ENCODE measurements at places on chromosomes 7 and 10.

DNA sequence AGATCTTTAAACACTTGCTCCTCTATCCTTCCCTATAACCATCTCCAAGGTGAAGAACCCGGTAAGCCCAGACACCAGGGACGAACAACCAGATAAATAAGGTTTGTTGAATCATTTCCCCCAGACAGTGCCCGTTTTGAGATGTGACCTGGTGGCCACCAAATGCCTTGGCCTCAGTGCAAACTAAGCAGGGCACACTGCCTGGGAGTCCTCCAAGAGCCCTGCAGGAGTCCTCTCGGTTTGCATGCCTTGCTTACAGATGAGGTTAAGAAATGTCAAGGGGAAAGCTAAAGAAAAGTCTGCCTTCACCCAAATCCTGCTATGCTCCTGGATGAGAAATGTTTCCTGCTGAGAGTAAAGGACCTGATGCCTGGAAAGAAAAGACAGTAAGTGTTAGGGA, 31.6 kb downstream of the SLIT1 start:
- no peak for DNase-seq

DNA sequence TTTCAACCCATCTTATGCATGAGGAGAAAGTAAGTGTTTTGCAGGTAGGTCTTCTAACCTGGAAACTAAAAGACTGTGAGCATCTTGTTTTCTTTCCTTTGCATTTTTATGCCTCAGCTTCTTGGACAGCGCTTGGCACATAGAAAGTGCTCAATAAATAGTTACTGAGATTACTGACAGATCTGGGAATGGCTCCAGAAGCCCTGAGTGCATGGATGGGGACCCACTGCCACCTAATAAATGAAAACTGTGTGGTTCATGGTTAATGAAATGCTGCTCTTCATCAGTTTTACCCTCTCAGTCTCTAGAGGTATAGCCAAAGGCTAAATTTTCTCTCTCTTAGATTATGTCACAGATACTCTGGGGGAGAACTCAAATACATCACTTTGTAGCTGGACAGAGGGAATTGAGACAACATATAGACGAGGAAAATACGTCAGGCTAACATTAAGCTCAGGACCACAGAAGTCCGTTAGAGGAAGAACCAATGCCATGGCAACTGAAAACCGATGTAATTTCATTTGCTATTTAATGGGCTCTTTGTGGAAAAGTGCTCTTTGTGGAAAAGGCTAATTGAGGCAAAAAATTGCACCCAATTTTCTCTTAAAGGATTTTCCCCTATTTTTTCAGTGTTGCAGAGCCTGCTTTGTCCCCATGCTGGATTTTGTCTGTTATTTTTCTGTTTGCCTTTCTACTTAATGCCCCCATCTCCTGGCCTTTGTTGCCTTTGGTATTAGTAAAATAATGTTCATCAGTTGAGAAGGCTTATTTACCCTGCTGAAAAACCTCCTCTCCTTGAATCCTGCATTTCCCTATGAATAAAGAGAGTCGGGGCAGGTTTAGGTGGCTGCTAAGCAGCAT, 17.8 kb downstream of the ASB4 start:
- DNase-seq = no peak

GRCh38 chr7:142562688-142563087, 186.6 kb upstream of the PRSS1 start:
- no peak for DNase-seq

- no peak for DNase-seq
Observed at GRCh38 chr7:151853896-151854719, 22.8 kb downstream of the PRKAG2 start.

DNA sequence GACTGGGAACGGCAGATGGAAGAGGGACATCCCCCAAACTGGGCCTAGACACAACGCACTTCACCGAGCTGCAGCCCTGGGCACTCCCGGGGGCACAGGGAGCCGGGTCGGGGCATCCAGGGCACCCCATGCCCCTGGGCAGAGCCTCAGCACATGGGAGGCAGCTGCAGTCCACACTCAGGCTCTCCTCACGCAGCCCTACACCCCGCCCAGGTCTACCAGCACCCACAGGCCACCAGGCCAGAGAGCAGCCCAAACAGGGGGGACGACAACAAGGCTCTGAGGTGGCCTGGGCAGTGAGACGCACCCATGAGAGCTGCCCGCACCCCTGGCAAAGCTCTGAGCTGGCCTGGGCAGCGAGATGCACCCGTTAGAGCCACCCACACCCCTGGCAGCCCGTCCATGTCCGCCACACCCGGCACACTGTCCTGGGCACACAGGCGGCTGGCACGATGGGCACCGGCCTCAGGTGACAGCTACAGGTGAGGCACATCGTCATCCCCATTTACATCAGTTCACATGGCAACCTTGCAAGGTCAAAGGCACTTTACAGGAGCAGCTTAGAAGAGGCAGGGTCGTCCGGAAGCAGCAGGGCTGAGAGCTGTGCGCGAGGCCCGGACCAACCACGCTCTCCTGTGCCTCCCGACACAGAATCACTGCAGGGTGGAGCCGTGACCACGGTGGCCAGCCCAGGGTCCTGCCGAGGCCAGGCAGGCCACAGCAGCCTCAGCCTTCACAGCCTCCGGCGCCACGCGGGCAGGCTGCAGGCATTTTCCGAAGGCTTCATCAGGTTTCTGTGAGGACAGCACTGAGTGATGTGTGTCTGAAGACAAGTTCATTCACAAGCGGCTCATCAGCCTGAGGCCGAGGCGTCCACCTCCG, 228.6 kb downstream of the MAD1L1 start:
- no peak for DNase-seq

DNA sequence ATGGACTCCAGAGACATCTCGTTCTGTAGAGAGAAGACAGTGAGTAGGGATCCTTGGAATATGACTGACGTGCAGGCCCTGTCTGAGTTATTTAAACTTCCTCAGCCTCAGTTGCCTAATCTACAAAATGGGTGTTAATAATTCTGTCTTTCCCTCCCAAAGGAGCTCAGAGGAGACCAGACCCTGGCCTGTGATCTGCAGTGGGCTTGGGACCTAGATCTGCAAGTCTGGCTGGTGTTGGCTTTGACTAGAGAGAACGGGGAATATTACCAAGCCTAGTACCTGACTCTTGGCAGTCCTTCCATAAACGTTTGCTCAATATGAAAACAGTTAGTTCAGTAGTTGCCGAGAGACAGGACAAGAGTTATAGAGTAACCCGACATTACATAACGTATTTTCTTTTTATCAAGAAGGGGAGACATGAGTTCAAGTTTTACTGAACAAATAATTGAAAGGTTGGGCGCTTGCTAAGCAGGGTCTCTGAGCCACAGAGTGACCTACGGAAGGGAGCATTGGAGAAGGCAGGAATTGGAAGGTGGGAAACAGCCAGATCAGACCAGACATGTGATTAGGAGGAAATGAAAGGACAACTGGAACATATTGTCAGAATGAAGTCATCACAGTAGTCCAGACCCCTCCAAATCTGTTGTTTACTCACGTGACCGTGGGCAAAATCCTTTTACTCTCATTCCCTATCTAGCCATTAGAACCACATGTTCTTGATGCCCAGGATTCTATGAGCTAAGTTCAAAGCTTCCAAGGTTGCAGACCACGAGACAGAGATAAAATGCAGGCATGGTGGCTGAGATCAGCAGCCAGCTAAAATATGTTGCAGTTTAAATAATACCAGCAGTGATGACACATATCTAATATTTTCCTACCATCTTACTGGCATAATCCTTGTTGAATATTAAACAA, 10.9 kb upstream of the CYP3A4 start:
- no peak for DNase-seq

GRCh38 chr10:58275908-58276307, 6.9 kb downstream of the CISD1 start:
- DNase-seq = no peak

- no peak for DNase-seq
Observed at GRCh38 chr10:49050906-49051305, 64.4 kb downstream of the VSTM4 start.

DNA sequence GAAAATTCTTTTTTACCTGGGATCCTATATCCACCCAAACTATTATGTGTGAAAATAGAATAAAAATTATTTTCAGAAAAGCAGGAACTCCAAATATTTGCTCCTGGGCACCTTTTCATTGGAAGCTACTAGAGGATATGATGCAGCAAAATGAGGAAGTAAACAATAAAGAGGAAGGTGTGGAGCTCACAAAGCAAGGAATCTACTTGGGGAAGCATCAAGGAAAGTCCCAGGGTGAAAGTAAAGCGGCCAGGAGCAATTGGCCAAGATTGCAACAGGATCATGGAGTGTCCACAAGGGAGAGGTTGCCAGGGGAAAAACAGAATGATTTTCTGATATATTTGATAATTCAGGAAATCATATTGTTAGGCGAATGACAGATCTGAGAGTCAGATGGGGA, 80.8 kb downstream of the CARD11 start:
- no peak for DNase-seq

DNA sequence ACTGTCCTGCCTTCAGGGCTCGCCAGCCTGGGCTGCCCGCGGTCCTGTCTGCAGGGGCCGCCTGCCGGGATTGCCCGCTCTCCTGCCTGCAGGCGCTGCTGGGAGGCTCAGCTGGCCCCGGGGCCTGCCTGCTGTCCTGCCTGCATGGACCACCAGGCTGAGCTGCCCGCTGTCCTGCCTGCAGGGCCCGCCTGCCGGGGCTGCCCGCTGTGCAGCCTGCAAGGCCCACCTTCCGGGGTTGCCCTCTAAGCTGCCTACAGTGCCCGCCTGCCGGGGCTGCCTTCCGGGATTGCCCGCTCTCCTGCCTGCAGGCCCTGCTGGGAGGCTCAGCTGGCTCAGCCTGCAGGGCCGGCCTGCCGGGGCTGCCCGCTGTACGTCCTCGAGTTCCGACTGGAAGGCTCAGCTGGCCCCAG, 164.4 kb downstream of the GLRX3 start:
- DNase-seq = peak; percentile 17

DNA sequence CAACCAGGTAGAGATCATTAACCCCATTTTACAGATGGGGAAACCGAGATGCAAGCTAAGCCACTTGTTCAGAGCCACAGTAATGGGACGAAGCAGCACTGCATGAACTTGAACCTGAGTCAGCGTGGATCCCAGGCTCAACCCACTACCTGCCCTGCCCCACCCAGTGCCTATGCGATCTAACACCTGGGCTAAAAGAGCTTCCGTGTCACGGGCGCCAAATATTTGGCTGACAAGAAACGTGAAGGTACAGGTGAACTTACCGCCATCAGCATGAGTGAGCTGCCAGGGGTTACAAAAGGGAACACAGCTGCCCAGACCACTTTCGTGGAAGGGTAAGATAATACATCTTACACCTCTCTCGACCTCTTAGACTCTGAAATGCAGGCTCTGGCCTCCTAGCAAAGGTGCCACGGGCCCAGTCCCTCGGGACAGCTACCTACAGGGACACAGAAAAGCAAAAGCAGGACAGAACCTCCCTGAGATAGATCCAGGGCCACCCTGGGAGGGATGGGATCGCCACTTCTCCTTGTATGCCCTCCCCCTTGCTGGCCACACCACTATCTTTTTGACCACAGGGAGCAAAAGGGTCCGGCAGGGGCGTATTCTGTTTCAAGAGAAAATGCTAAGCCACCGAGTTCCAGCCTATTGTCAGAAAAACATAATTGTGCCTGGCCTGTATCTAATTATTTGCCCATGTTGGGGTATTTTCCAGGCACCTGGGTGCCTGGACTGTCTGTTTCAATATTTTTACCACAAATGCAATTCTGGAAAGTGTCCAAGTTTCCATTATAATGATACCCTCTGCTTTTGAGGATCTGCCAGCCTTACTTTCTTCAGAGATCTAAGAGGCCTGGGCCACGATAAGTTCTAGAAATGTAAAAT, 6.4 kb downstream of the CHST15 start:
- DNase-seq = no peak

DNA sequence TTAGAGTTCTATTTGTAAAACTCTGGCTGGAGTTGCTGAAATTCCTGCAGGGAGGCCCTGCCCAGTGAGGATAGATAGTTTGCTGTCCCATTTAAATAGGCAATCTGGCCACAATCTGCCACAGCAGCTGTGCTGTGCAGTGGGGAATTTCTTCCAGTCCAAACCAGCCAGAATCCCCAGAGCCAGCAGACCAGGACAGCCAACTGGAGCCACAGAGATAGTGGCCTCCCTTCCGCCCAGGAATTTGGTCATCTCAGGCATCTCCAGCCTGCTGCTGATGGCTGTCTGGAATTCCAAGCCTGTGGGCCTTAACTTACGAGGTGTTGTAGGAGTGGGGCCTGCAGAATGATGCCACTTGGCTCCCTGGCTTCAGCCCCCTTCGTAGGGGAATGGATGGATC, 643.4 kb downstream of the DNAJB9 start:
- DNase-seq = no peak

- no peak for DNase-seq
Observed at GRCh38 chr7:33217595-33217994, 88.2 kb downstream of the BBS9 start.

DNA sequence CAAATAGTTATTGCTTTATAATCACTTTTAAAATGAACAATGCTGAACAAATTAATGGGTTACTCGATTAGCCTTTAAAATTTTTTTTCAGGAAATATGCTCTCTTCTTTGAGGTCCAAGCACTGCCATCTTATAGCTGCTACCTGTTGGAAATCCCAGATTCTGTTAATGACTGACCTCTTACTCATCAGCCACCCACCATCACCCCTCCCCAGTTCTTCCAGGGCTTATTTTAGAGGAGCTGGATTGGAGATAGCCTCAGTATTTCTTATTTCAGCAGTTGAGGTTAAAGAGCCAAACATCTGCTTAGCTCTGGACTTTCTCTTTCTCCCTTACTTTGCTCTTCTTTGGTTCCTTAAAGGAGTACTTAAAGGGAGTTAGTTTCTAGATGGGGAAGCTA, 420.0 kb downstream of the EXOC4 start:
- no peak for DNase-seq

DNA sequence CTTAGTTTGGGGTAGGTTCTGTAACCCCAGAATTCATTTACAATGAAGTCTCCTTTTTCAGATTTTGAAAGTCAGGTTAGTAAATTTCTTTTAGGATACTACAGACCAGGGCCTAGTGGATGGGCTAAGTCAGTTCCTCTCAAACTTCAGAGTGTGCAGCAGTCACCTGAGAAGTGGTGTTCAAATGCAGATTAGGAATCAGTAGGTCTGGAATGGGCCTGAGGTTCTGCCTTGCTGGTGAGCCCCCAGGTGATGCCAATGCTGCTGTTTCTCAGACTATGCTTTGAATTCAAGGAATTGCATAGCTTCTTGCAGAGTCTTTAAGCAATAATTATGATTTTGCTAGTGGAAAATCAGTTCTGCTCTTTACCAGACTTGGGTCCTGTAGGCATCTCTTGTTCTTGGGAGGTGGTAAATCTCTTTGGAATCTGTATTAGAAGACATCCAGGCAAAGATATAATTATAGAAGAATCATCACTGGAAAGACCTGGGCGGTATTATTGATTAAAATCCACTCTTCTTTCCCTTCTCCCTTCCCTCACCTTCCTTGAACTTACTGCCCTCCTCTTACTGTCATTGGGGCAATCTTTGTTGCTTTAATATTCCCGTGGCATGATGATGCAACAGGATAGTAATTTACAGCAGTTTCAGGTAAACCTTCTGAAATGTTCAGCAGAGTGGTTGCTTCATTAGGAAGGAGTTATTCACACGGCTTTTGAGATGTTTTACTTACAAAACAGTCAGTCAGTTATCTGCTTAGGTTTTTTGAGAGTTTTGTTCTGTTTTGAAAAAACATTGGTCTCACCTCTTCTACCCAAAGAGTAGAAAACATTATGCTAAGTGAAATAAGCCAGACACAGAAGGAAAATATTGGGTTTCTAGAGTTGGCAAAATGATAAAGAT, 87.2 kb downstream of the NRF1 start:
- no peak for DNase-seq

GRCh38 chr10:34609287-34609940, 205.7 kb downstream of the PARD3 start:
- DNase-seq = no peak

- no peak for DNase-seq
Observed at GRCh38 chr10:97099868-97100267, 85.9 kb downstream of the SLIT1 start.

Data from stimulated activated CD8-positive, alpha-beta memory T cell treated with anti-CD3 and anti-CD28 coated beads, Interleukin-15, amount 100 ng/mL, for 1 hour (primary cell).